ENCODE measurements at places on chromosomes 1 and 21. TPM values are rescaled to one million over a fixed set of nuclear protein-coding genes. Genes with fewer than 3 reads are reported as not detected.

GRCh38 chr21:32457360-32457840, 44.9 kb downstream of the EVA1C start:
- peak; percentile 82 for DNase-seq
- H3K27ac ChIP-seq: peak overlapping the region; percentile 82
- peaks cover 21% of the 10 kb centered on the region for H3K4me1 ChIP-seq
- H3K36me3 ChIP-seq: no peaks in the 10 kb centered on the region

DNA sequence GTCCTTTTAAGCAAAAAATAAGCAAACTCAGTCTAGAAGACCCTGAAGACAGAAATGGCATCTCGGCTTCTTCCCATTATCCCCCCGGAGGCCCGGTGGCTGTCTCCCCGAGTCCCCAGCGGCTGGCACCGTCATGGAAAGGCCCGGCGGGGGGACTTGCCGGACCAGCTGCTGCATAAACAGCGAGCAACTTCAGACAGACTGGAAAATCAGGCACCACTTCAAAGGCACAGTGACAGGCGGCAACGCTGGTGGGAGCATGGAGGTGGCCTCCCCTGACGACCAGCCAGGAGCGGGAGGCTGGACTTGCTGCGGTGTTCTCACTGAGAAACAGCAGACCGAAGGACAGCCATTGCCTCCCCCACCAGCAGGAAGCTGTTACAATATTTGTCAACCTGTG, 18.4 kb upstream of the C1QA start:
- H3K27ac ChIP-seq: no peak overlapping the region
- no peak overlapping the region for H3K4me3 ChIP-seq
- H3K4me1 ChIP-seq: no peaks in the 10 kb centered on the region

- no peaks in the 10 kb centered on the region for H3K36me3 ChIP-seq
- peak overlapping the region; percentile 85 for H3K4me3 ChIP-seq
- H3K27ac ChIP-seq: peak overlapping the region; percentile 98
- peak; percentile 42 for DNase-seq
These were observed 771 bp downstream of the EIF4G3 start for GRCh38 chr1:21175670-21176581.

Gene ZBTB8A
- 21.1 TPM for total RNA-seq

GRCh38 chr1:208118841-208119606, 125.2 kb downstream of the PLXNA2 start:
- no peak overlapping the region for H3K4me3 ChIP-seq
- no peaks in the 10 kb centered on the region for H3K36me3 ChIP-seq
- peaks cover 5% of the 10 kb centered on the region for H3K4me1 ChIP-seq
- DNase-seq: no peak
- H3K27ac ChIP-seq: no peak overlapping the region

DNA sequence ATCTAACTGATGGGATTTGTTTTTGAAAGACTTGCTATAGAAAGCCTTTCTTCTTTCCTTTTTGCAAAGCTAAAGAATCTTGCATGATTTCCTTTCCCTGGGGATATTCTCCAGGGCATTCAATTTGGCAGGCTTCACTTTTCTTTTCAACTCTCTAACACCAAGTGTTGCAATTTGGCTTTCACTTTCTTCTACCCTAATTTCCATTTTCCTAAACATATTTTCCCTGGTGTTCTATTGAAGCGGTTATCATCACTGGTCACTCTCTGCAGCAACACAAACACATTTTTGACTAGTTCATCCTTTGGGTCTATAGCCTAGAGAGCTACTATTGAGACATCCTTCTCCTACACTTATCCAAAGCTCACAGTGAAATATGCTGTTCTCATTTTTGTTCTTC, 424.5 kb downstream of the NEGR1 start:
- H3K4me1 ChIP-seq: no peaks in the 10 kb centered on the region
- no peak overlapping the region for H3K27ac ChIP-seq
- DNase-seq: no peak
- no peaks in the 10 kb centered on the region for H3K36me3 ChIP-seq

DNA sequence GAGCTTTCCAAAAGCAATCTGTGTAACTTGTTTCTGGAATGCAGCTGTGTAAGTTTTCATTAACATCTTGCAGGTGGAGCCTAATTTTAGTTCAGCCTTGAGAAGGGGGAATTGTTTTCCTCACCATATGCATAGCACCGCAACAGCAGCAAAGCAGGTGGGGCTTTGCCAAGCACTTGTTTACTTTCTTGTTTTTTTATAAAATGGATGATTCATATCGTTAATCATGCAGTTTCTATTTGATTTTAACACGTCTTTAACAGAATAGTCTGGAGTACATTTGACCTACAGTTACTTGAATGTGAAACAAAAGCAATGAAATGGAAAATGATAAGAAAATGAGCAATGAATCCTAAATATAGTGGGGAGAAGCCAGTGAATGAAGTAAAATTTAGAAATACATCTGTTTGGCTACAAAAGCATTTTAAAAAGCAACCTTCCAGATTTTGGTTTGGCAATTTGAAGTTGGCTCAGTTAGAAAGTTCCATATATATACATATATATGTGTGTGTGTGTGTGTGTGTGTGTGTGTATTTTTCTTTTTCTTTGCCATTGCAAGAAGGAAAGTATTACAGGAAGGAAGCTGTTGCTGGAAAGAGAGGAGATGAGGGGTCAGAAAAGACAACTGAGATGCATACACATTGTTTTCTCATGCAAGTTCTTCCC, 119.0 kb upstream of the ADGRL2 start:
- no peaks in the 10 kb centered on the region for H3K4me1 ChIP-seq
- H3K36me3 ChIP-seq: no peaks in the 10 kb centered on the region
- no peak overlapping the region for H3K4me3 ChIP-seq

- no peak overlapping the region for H3K4me3 ChIP-seq
- DNase-seq: no peak
- H3K27ac ChIP-seq: no peak overlapping the region
- H3K36me3 ChIP-seq: no peaks in the 10 kb centered on the region
- no peaks in the 10 kb centered on the region for H3K27me3 ChIP-seq
These were observed 142.3 kb downstream of the DNM3 start for GRCh38 chr1:171983584-171983983.

DNA sequence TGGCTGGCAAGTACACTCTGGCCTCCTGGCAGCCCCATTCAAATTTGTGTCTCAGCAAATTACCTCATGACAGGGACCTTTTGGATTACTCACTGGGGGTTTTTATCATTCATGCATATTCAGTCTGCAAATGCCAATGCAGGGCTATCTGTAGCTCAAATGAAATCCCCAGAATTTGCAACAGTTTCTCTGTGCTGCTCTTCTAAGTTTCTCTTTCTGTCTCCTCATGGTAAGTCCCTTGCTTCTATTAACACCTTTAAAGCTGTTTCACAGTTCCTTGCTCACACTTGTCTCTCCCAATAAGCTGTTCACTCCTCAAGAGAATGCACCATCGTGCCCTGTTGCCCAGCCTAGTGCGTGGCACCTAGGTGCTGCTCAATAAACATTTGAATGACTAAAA, 3.3 kb upstream of the FAM78B start:
- H3K4me3 ChIP-seq: no peak overlapping the region
- DNase-seq: no peak
- peaks cover 8% of the 10 kb centered on the region for H3K27me3 ChIP-seq
- no peak overlapping the region for H3K27ac ChIP-seq
- H3K4me1 ChIP-seq: peaks cover 11% of the 10 kb centered on the region

- H3K4me1 ChIP-seq: peaks cover 3% of the 10 kb centered on the region
- no peak overlapping the region for H3K4me3 ChIP-seq
- H3K27ac ChIP-seq: no peak overlapping the region
- no peaks in the 10 kb centered on the region for H3K36me3 ChIP-seq
These were observed 160.4 kb downstream of the HLX start for GRCh38 chr1:221039616-221040015.

DNA sequence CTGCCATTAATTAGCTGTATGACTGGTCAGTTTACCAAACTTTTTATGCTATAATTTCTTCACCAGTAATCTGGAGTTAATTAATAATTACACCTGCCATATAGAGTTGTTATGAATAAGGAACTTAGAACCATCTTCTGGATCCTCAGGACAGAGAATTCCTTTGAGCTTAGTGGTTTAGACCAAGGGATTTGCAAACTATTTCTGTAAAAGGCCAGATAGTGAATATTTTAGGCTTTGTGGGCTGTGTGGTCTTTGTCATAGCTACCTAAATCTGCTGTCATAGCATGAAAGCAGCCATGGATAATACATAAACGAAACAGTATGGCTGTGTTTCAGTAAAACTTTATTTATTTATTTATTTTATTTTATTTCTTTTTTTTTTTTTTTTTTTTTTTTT, 9.0 kb downstream of the TIMM17A start:
- DNase-seq: no peak
- H3K27ac ChIP-seq: no peak overlapping the region
- no peaks in the 10 kb centered on the region for H3K4me1 ChIP-seq
- peaks cover 85% of the 10 kb centered on the region for H3K36me3 ChIP-seq

DNA sequence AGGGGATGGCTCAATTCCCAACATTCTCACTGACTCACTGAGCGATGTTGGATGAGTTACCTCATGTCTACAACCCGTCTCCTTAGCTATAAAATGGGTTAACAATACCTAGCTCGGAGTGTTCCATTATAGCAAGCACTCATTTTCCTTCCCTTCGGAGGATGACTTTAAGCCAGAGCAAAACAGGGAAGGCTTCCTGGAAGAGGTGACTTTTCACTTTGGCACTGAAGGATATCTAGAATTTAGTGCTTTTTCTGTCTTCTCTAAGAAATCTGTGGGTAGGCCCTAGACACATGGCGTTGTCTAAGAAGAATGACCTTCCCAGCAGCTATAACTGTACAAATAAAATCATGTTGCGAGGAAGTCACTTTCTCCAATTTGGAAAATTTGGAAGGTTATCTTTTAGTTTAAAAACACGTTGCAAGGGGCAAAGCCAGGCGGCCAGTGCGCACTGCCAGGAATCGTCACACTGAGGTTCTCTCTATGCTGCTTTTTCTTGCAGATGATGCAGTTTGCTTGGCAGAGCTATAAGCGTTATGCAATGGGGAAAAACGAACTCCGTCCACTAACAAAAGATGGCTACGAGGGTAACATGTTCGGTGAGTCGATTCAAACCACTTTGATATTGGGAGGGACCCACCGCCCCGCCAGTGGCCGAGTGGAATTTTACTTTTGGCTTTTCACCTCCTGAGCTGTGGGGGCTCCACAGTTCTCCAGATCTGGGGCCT, 69.5 kb downstream of the MAN1C1 start:
- no peaks in the 10 kb centered on the region for H3K27me3 ChIP-seq
- DNase-seq: no peak
- peaks cover 10% of the 10 kb centered on the region for H3K4me1 ChIP-seq
- H3K4me3 ChIP-seq: no peak overlapping the region
- no peak overlapping the region for H3K27ac ChIP-seq

Gene NBPF10
- total RNA-seq: 7.2 TPM

GRCh38 chr1:155255243-155256007, at the start of gene ENTREP3:
ENTREP3 (minus strand) TSS chr1:155255483; CDS start chr1:155254877, 606 bp downstream.
- no peaks in the 10 kb centered on the region for H3K27me3 ChIP-seq
- peak; percentile 89 for DNase-seq
- peaks cover 27% of the 10 kb centered on the region for H3K4me1 ChIP-seq
- peak within 1 kb of the TSS; percentile 91 for H3K27ac ChIP-seq

- no peak overlapping the region for H3K4me3 ChIP-seq
- H3K27ac ChIP-seq: no peak overlapping the region
These were observed 1421.1 kb downstream of the PLA2G4A start for GRCh38 chr1:188249811-188250210.

Gene KRTAP19-2
- not detected for total RNA-seq

Gene MMEL1
- 10.5 TPM for total RNA-seq

Gene PLEKHN1
- total RNA-seq: 0.14 TPM

Gene OR14A2
- total RNA-seq: not detected

DNA sequence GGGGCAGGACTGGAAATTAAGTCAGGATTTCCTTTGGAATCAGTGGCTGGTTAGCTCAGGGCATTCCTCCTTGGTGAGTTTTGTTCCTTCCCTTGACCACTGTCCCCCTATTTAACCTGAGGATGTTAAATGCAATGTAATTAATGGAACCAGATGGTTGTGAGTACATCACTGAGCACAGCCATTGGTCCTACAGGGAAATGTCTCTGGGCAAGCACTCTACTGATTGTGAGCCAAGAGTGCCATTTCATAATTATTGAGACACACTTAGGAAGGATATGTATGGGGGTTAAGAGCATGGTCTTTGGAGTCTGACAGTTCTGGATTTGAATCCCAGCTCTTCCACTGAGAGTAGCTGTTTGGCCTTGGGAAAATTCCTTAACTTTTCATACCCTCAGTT, 74.4 kb downstream of the SPAG17 start:
- H3K4me3 ChIP-seq: no peak overlapping the region
- H3K36me3 ChIP-seq: no peaks in the 10 kb centered on the region
- H3K27ac ChIP-seq: no peak overlapping the region
- no peaks in the 10 kb centered on the region for H3K27me3 ChIP-seq
- peaks cover 3% of the 10 kb centered on the region for H3K4me1 ChIP-seq
- DNase-seq: no peak

Gene VASH2
- 1.7 TPM for total RNA-seq

GRCh38 chr1:117205368-117205767, 5.4 kb downstream of the VTCN1 start:
- H3K4me1 ChIP-seq: no peaks in the 10 kb centered on the region
- no peak overlapping the region for H3K27ac ChIP-seq
- no peaks in the 10 kb centered on the region for H3K27me3 ChIP-seq
- no peak overlapping the region for H3K4me3 ChIP-seq
- no peaks in the 10 kb centered on the region for H3K36me3 ChIP-seq
- DNase-seq: no peak

Gene ZSWIM5
- total RNA-seq: 38.2 TPM

Gene DCLRE1B
- total RNA-seq: 2.9 TPM

Gene FAM72C
- total RNA-seq: not detected

Gene ANKRD35
- 1.1 TPM for total RNA-seq

Gene IER5
- total RNA-seq: 16.8 TPM

DNA sequence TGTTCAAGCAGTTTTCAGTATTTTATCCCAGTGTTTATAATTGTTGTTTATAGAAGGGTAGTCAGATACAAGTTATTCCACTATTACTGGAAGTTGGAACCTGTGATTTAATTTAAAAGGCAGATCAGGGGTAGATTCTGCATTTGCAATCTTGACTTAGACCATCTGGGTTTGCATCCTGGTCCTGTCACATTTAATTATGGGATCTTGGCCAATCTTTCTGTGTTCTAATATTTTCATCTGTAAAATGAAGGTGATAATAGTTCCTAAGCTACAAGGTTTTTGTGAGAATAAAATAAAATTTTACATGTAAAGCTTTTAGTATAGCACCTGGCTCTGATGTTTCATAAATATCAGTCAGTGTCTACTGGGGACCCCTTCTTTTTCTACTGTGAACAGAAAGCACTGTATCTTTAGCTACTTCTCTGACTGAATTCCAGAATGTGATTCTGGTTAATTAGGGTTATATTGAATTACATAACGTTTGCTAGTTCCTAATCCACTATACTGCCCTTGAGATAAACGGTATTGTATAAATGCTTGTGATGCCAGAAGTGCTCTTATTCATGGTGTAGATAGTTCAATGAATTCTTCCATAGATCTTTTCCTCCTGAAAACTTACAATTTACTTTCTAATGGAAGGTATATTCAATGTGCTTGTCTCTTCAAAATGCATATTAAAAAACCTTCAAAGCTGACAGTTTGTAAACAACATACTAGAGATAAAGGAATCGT, 131.0 kb downstream of the KCNK1 start:
- H3K4me3 ChIP-seq: no peak overlapping the region
- H3K36me3 ChIP-seq: no peaks in the 10 kb centered on the region
- no peak overlapping the region for H3K27ac ChIP-seq
- no peaks in the 10 kb centered on the region for H3K4me1 ChIP-seq
- no peaks in the 10 kb centered on the region for H3K27me3 ChIP-seq
- no peak for DNase-seq

Measured in transverse colon (tissue), 4 donors.